DMS 273 treated with DMSO at 0.1 percent for 48 hours (cell line): ENCODE measurements at places on chromosomes 6 and 20.

- DNase-seq, result no peak
Observed at GRCh38 chr6:42226645-42227143, 9.0 kb upstream of the MRPS10 start.

DNA sequence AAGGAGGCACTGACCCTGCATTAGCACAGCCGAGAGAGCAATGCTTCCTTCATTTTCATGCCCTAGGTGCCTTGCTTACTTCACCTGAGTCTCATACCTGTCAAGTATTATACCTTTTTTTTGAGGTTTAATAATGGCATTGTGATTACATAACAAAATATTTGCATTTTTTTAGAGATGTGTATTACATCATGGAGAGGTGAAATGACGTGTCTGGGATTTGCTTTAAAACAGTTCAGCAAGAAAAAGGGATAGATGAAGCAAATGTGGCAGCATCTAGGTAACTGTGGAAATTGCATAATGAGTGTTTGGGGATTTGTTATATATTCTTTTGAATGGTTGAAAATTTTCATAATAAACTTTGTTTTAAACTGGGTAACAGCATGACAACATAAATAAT lies 48.9 kb downstream of the NKX2-2 start:
- no peak for DNase-seq

- DNase-seq, result no peak
Observed at GRCh38 chr6:157586476-157587126, 205.6 kb downstream of the ZDHHC14 start.

DNA sequence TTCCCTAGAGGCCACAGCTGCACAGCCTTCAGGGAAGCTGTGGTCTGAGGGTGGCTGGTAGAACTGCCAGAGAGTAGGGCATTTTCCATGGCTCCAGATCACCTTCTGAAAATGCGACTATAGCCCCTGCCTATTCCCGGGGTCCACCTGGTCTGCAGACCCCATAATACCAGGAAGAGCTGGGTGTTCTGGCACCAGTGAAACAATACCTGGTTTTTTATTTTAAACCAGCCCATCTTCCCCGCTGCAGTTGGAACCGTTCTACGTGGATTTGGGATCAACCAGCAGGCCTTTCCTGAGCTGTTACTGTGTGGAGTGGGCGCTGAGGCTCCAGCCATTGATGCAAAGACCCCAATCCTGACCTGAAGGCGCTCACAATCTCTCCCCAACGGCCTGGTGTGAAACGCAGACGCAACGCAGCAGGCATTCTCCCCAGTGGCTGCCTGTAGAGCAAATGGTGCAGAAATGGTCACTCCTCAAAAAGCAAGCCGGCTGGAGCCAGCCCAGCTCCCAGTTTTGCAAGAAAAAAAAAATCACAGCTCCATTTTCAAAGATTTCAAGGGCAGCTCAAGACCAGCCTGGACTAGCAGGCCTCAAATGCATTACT lies 11.3 kb downstream of the NPEPL1 start:
- no peak for DNase-seq

- DNase-seq, result no peak
Observed at GRCh38 chr6:39572661-39573340, 152.4 kb downstream of the KIF6 start.

DNA sequence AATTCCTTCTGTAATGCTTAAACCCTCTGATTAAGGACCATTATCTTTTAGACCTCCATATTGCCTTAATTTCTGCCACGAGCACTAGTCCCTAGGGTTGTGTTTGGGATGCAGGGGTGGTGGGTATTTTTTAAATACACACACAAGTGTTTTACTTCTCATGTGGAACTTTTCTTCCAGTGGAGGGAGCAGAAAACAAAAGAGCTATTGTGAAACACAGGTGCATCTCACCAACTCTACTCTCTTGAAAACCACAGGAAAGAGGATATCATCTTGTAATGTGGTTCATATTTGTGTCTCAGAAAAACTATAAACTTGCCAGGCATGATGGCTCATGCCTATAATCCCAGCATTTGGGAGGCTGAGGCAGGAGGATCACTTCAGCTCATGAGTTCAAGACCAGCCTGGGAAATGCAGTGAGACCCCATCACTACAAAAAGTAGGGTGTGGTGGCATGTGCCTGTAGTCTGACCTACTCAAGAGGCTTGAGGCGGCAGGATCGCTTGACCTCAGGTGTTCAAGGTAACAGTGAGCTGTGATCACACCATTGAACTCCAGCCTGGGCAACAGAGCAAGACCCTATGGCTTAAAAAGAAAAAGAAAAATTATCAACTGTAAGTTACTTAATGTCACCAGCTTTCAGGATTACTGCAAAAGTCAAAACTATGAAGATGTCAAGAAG lies 37.3 kb downstream of the MRS2 start:
- DNase-seq, result no peak

DNA sequence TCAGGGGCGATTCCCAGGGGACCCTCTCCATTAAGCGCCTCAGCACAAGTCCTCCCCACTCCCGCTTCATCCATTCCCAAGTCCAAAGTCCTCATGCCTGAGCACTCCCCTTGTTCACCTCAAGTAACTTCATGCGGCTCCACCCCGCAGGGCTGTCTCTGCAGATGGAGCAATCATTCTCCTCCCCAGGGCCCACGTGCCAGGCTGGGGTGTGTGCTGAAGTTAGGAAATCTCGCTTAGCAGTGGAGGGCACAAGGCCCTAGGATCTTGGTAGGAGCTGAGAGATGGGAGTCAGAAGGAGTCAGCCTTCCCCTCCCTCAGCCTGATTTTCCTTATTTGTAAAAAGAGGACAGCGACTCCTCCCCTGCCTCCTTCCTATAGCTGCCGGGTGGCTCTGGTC lies 3.5 kb downstream of the TGM3 start:
- DNase-seq, result no peak

DNA sequence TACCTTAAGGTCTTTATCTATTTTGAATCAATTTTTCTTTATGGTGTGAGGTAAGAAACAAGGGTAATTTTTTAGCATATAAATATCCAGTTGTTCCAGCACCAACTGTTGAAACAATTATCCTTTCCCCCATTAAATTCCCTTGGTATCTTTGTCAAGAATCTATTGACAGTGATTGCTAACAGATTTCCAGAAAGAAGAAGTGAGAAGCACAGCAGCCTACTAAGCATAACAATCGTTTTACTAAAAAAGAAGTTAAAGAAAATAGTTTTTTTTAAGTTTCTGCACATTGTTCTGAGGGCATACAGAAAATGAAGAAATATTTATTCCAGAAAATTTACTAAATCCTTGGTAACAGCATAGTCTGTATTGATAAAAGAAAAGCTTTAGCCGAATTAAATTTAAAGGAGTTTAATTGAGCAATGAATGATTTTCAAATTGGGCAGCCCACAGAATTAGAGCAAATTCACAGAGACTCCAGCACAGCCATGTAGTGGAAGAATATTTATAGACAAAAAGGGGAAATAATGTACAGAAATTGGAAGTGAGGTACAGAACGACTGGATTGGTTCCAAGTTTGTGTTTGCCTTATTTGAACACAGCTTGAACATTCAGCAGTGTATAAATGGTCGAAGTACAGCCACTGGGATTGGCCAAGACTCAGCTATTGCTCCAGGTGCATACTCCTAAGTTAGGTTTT lies 97.9 kb upstream of the UST start:
- DNase-seq, result no peak

GRCh38 chr20:38226553-38226952 lies 34.0 kb downstream of the KIAA1755 start:
- DNase-seq, result no peak
